ENCODE measurements at places on chromosomes 3 and 15. TPM values are rescaled to one million over a fixed set of nuclear protein-coding genes. Genes with fewer than 3 reads are reported as not detected.

Gene FANCD2OS
- total RNA-seq = not detected

Gene TM4SF18
- 8.1 TPM for total RNA-seq

Gene PLSCR2
- not detected for total RNA-seq

Gene EOGT
- 30.5 TPM for total RNA-seq

Gene TEX264
- total RNA-seq = 15.0 TPM

Gene FMN1
- total RNA-seq = 1.9 TPM

Gene ARID3B
- 110 TPM for total RNA-seq

GRCh38 chr3:117483839-117484238, 774.3 kb downstream of the TUSC7 start:
- H3K4me3 ChIP-seq = no peak overlapping the region
- DNase-seq = no peak
- no peaks in the 10 kb centered on the region for H3K27me3 ChIP-seq
- peaks cover 4% of the 10 kb centered on the region for H3K4me1 ChIP-seq

- H3K4me1 ChIP-seq = peaks cover 2% of the 10 kb centered on the region
- H3K36me3 ChIP-seq = no peaks in the 10 kb centered on the region
- H3K27ac ChIP-seq = no peak overlapping the region
- no peak overlapping the region for H3K4me3 ChIP-seq
- DNase-seq = peak; percentile 79
Measured at GRCh38 chr15:98609144-98609852, 39.0 kb upstream of the IGF1R start.

- peaks cover 16% of the 10 kb centered on the region for H3K36me3 ChIP-seq
- no peaks in the 10 kb centered on the region for H3K27me3 ChIP-seq
- peak; percentile 47 for DNase-seq
- no peak within 1 kb of the TSS for H3K27ac ChIP-seq
- H3K4me3 ChIP-seq = peak within 1 kb of the TSS; percentile 90
- no peaks in the 10 kb centered on the region for H3K4me1 ChIP-seq
Measured at GRCh38 chr3:146250449-146251382, at the start of gene PLSCR4. TSS of gene PLSCR4 (minus strand) at chr3:146251105. CDS start at chr3:146222071, 29,034 bp downstream.

DNA sequence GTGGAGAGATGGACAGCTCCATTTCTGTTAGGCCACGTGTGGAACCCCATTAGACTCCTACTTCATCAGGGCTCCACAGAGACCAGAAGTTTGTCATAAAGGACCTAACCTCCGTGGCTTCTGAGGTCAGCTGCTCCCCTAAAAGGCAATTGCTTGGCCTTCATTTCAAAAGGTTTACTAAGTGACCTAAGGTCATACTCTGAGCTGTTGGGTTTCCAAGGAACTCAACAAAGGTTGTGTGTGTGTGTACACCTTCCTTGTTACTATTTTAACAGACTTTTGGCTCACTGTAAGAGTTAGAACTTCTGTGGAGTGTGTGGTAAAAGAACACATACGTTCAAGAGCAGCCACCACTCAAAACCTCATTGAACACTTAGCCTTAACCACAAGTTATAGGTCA, 73.9 kb downstream of the SEC22A start:
- no peak for DNase-seq
- no peak overlapping the region for H3K4me3 ChIP-seq
- H3K4me1 ChIP-seq = peaks cover 10% of the 10 kb centered on the region
- no peak overlapping the region for H3K27ac ChIP-seq
- no peaks in the 10 kb centered on the region for H3K27me3 ChIP-seq

DNA sequence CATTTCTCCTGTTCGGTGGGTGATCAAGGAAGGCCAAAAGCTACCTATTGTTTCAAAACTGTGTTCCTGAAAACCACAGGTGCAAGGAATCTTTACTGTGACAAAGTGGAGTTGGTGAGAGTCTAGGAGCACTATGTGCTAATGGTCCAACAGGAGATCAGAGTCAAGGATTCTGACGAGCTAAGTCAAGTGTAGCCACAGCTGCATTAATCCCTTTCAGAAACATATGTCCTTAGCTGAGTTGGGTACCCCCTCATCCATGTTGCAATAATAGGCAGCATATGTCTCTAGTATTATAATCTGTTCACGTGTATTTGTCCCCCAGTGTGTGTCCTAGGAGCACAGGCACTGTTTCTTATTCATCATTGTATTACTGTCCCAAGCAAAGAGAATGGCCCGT, 1.7 kb downstream of the VPS39 start:
- H3K4me3 ChIP-seq = peak overlapping the region; percentile 99
- no peak overlapping the region for H3K27ac ChIP-seq
- H3K36me3 ChIP-seq = peaks cover 2% of the 10 kb centered on the region
- DNase-seq = no peak
- H3K4me1 ChIP-seq = no peaks in the 10 kb centered on the region

- no peak overlapping the region for H3K4me3 ChIP-seq
- no peak for DNase-seq
- H3K27ac ChIP-seq = no peak overlapping the region
- H3K36me3 ChIP-seq = no peaks in the 10 kb centered on the region
Measured at GRCh38 chr15:95840004-95840403, 490.5 kb upstream of the NR2F2 start.

- H3K4me1 ChIP-seq = peaks cover 5% of the 10 kb centered on the region
- no peak overlapping the region for H3K27ac ChIP-seq
- 0 out of 2 replicates have a peak, but pooled peaks cover 7% of the 10 kb centered on the region for H3K36me3 ChIP-seq
- H3K4me3 ChIP-seq = no peak overlapping the region
Measured at GRCh38 chr15:58584789-58585461, 153.1 kb downstream of the LIPC start.

DNA sequence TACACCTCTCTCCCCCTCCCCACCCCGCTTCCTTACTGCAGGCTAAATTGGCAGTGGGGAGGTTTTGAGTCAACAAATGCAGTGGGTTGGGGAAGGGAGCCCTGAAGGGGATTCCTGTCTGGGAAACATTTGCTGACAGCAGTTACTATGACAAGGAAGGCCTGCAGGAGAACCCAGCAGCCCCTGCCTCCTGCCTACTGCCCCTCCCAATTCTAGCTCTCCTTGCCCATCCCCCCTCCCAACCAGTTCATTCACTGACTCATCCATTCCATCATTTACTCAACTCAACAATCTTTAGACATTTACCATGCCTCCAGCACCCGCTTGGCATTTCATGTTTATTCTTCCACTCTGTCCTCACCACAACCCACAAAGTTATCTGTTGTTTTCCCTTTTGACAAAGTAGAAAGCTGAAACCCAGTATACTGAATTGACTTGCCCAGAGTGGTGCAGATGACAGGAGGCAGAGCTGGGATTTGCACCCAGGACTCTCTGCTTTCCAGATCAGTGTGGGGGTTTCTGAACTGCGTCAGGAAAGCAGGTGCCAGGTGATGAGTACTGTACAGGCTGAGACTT, 75.0 kb downstream of the MAGEF1 start:
- H3K27ac ChIP-seq = no peak overlapping the region
- peaks cover 2% of the 10 kb centered on the region for H3K4me1 ChIP-seq
- H3K4me3 ChIP-seq = no peak overlapping the region
- H3K27me3 ChIP-seq = peaks cover 2% of the 10 kb centered on the region
- no peak for DNase-seq
- no peaks in the 10 kb centered on the region for H3K36me3 ChIP-seq

DNA sequence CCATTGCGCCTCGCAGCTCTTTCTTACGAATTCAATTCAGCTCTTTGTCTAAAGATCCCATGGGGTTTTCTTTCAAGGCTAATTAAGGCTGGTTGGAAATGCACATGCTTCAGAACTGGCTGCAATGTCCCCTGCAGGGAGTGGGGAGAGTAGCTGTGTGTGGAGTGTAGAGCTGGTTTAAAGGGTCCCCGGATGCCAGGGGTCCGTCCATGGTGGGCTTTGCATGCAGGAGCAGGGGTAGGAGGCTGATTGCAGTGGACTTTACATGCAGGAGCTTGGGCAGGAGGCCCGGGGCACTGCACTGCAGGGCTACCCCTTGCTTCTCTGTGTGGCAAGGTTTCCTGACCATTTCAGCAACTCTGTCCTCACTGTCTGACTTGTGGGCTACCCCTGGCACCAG, 261.6 kb upstream of the LYSMD4 start:
- no peaks in the 10 kb centered on the region for H3K4me1 ChIP-seq
- no peak for DNase-seq
- H3K36me3 ChIP-seq = no peaks in the 10 kb centered on the region

- no peak for DNase-seq
- H3K27ac ChIP-seq = no peak overlapping the region
Measured at GRCh38 chr3:6251612-6252400, 609.1 kb upstream of the GRM7 start.

Data from H9 (cell line).